ENCODE measurements at places on chromosomes 12 and 14. TPM values are rescaled to one million over a fixed set of nuclear protein-coding genes. Genes with fewer than 3 reads are reported as not detected.

DNA sequence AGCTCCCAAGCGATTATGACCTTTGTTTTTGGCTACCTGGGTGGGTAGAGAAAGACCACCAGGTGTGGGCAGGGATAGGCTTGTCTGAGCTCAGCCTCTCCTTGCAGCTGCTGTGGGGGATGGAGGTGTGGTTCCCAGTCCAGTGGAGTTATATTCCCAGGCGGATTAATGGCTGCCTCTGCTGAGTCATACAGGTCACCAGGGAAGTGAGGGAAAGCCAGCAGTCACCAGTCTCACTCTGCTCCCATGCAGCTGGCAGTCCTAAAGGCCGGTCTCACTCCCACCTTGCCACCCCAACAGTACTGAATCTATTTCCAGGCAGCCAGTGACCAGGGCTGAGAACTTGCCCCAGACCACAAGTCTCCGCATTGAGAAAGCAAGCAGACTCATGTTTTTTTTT lies 399.2 kb downstream of the VRK1 start:
- no peaks in the 10 kb centered on the region for H3K4me1 ChIP-seq
- H3K27me3 ChIP-seq = peaks cover 9% of the 10 kb centered on the region
- no peaks in the 10 kb centered on the region for H3K36me3 ChIP-seq
- H3K27ac ChIP-seq = no peak overlapping the region

DNA sequence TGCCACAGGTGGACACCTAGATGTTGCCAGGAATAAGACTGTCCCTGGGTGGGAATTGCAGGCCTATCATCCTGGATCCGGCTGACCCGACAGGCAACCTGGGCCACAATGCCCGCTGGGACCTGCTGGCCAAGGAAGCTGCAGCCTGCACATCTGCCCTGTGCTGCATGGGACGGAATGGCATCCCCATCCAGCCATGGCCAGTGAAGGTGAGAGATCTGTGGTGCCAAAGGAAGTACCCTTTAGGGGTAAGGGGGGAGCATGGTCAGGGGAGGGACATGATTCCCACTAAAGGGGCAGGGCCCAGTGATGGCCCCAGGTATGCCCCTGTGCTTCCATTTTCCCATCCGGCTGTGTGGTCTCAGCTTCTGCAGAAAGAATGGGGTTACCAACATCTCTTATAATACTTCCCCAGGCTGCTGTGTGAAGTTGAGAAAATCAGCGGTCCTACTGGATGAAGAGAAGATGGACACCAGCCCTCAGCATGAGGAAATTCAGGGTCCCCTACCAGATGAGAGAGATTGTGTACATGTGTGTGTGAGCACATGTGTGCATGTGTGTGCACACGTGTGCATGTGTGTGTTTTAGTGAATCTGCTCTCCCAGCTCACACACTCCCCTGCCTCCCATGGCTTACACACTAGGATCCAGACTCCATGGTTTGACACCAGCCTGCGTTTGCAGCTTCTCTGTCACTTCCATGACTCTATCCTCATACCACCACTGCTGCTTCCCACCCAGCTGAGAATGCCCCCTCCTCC lies 8.6 kb upstream of the OAS2 start:
- H3K27me3 ChIP-seq = no peaks in the 10 kb centered on the region
- H3K36me3 ChIP-seq = peaks cover 17% of the 10 kb centered on the region
- no peak overlapping the region for H3K27ac ChIP-seq
- no peak overlapping the region for H3K4me3 ChIP-seq
- H3K4me1 ChIP-seq = peaks cover 10% of the 10 kb centered on the region
- DNase-seq = no peak

- DNase-seq = no peak
- peak overlapping the region; percentile 7 for H3K4me3 ChIP-seq
- no peaks in the 10 kb centered on the region for H3K27me3 ChIP-seq
- H3K36me3 ChIP-seq = peaks cover 6% of the 10 kb centered on the region
- no peak overlapping the region for H3K27ac ChIP-seq
- peaks cover 49% of the 10 kb centered on the region for H3K4me1 ChIP-seq
These were observed 13.5 kb downstream of the WNK1 start for GRCh38 chr12:765840-766239.

- no peaks in the 10 kb centered on the region for H3K27me3 ChIP-seq
- H3K4me1 ChIP-seq = peaks cover 68% of the 10 kb centered on the region
- H3K36me3 ChIP-seq = peaks cover 4% of the 10 kb centered on the region
These were observed 9.1 kb downstream of the SCAF11 start for GRCh38 chr12:45981075-45981837.

GRCh38 chr12:6722863-6723262 lies 983 bp upstream of the COPS7A start:
- no peaks in the 10 kb centered on the region for H3K27me3 ChIP-seq
- H3K4me1 ChIP-seq = peaks cover 25% of the 10 kb centered on the region
- H3K4me3 ChIP-seq = no peak overlapping the region
- no peak for DNase-seq
- H3K27ac ChIP-seq = no peak overlapping the region

Gene DHRS2
- total RNA-seq = not detected

Gene CRACR2A
- 52.8 TPM for total RNA-seq

Gene ZNF219
- total RNA-seq = 20.6 TPM
